ENCODE measurements at places on chromosomes 5 and 9. TPM values are rescaled to one million over a fixed set of nuclear protein-coding genes. Genes with fewer than 3 reads are reported as not detected.

DNA sequence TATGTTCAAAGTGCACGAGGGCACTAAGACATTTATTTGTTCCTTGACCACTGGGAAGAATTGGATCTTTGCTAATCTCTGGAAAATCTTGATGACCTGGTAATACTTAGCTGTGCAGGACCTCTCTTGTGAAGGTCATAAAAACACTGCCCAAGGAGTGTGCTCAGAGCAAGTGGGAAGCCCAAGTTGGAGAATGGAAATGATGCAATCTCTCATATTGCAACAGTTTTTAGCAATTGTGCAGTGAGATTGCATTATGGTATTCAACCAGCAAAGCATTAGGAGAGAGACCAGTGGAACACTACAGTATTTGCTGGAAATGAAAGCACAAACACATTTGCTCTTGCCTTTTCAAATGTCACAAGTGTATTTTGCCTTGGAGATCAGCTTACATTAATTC lies 34.5 kb downstream of the TXNDC8 start:
- DNase-seq = no peak

DNA sequence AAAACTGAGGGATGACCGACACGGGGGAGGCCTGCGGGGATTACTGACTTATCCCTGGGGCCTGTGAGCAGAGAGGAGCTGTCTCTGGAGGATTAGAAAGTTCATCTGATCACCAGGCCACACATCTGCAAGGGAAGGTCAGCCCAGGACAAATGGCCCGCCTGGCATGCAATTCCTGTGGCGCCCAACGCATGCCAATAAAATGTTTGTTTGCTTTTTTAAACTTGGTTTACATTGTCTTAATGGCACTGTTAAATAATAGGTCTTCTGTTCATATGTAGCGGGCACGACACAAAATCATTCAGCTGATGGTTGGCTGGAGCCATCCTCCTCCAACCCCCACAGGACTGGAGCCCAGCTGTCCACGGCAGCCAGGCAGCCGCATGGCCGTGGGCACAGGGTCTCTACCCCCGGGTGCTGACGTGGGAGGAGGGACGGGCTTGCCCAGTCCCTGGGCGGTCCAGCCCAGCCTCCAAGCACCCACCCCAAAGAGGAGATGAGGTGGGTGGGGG lies 41.0 kb upstream of the SLC12A7 start:
- no peak for DNase-seq

- DNase-seq = no peak
Measured at GRCh38 chr9:121609822-121610637, 41.4 kb upstream of the DAB2IP start.

UAP1L1 gene
- total RNA-seq = 6.5 TPM

NMUR2 gene
- total RNA-seq = not detected

ARL14EPL gene
- not detected for total RNA-seq

DROSHA gene
- total RNA-seq = 34.1 TPM
